ENCODE measurements at places on chromosomes 11 and 22.

DNA sequence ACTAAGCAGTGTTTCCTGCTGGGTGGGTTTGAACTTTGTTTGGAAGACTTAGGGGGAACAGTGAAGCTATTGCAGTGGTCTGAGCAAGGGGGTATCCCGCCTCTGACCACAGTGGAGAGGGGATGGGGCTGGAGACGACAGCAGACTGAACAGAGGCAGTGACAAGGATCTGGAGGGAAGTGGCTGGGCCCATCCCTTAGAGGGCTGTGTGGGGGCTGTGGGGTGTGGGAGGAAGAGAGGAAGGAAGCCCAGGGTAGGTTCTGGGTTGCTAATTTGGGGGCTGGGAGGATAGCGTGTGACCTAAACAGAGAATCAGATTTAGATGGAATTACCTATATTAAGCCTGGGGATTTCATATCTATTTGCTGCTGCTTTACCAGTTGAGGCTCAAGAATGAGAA lies 70.7 kb downstream of the BMAL1 start:
- DNase-seq: no peak

DNA sequence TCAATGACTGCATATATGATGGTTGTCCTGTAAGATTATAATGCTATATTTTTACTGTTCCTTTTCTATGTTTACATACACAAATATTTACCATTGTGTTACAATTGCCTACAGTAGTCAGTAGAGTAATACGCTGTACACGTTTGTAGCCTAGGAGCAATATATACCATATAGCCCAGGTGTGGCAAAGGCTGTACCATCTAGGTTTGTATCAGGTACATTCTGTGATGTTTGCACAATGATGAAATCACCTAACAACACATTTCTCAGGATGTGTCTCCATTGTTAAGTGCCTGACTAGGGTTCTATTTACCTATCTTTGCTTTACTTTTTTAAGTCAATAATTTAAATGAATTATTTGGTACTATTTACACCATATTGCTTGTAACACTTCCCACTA lies 21.9 kb downstream of the PRR5L start:
- DNase-seq: no peak

DNA sequence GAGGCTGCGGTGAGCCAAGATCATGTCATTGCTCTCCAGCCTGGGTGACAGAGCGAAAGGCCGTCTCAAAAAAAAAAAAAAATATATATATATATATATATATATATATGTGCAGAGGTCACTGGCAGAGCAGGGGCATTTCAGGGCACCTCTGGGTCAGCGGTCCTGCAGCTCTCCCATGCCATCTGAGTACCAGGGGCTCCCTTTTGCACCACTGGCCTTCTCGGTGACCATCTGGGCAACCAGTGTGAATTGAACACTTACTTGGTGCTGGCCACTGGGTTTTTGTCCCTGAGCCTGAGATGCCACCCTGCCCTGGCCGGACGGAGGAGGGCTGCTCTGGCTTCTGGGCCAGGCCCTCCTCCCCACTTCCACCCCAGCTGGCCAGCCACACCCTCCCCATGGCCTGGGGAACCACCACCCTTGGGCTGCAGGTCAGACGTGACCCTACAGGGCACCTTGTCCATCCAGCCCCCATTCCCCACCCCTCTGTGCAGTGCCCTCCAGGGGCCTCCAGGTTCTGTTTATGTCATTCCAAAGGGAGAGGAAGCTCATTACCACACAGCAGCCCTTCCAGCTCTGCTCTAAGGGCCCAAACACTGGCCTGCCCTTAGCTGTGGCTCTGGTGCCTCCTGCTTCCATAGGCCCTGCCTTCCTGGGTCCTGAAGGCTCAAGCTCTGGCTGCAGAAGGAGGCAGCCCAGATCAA lies 10.3 kb downstream of the MAPK8IP1 start:
- no peak for DNase-seq

DNA sequence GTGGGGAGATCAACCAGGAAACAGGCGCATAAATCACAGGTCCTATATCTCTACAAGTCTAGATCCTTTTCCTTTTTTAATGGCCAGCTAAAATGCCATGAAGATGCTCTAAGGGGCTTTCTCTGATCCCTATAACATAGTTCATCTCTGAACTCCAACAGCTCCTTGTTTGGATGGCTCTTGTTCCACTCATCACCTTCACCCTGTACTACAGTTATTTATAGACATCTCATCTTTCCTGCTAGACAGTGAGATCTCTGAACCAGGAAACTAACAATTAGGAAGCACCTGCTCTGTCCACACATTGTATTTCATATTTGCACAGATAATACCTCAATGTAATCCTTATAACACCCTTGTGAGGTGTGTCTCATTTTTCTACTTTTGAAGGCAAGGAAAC lies 31.6 kb downstream of the KCNA4 start:
- DNase-seq: no peak

DNA sequence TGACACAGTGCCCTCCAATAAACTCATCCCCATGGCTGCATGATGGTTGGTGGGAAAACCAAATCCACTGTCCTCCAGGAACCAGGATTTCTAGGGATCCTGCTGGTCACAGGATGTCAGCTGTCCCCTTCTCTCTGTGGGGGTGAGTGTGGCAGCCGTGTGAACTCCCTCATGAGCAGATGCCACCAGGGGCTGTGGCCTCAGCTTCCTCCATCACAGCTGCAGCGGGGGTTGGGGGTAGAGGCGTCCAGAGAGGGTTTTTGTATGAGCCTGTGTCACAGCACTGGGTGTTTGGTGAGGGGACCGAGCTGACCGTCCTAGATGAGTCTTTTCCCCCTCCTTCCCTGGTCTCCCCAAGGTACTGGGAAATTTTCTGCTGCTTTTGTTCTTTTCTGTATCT lies 26.4 kb downstream of the IGLL5 start:
- DNase-seq: no peak
